Osteoblast (primary cell): ENCODE measurements at places on chromosomes 3 and 15. TPM values are rescaled to one million over a fixed set of nuclear protein-coding genes. Genes with fewer than 3 reads are reported as not detected.
A peak's percentile ranks its signal among the peaks of the same experiment; 100 is the strongest.

Gene GNAT1
- total RNA-seq, result not detected in 2 replicates

Gene PLXNB1
- total RNA-seq, result 23.3 and 33.7 TPM in 2 replicates

DNA sequence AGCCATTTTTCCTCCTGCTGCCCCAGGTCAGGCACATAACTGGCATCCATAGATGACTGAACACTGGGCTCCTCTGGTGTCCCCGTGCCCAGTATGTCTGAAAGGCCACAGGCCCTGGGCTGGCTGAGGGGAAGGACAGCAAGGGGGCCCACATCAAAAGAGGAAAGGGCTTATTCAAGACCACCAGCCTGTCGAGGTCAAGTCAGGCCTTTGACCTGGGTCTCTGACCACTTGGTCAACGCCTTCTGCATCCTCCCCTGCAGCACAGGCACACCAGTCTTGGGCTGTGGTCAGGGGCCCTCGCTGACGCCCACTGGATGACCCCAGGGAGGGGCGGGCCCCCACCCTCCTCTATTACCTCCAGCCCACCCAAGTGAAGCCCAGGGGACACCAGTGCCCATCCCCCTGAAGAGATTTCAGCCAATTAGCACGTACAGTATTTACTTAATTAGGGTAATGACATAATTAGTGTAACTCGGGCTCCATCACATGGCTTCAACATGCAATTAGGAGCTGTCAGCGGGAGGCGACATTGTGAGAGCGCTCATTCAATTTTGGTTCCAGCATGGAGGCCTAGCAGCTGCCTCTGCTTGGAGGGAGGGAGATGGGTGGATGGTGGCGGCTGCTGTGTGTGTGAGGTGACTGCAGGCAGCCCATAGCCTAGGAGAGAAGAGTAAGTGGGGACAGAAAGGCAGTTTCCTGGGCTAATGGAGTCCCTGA is 13.5 kb upstream of the DNAH1 start:
- no peak for DNase-seq
- no peak overlapping the region for H3K27ac ChIP-seq
- peaks cover 12% of the 10 kb centered on the region for H3K4me1 ChIP-seq
- H3K27me3 ChIP-seq, result no peaks in the 10 kb centered on the region
- no peak overlapping the region for H3K4me3 ChIP-seq

DNA sequence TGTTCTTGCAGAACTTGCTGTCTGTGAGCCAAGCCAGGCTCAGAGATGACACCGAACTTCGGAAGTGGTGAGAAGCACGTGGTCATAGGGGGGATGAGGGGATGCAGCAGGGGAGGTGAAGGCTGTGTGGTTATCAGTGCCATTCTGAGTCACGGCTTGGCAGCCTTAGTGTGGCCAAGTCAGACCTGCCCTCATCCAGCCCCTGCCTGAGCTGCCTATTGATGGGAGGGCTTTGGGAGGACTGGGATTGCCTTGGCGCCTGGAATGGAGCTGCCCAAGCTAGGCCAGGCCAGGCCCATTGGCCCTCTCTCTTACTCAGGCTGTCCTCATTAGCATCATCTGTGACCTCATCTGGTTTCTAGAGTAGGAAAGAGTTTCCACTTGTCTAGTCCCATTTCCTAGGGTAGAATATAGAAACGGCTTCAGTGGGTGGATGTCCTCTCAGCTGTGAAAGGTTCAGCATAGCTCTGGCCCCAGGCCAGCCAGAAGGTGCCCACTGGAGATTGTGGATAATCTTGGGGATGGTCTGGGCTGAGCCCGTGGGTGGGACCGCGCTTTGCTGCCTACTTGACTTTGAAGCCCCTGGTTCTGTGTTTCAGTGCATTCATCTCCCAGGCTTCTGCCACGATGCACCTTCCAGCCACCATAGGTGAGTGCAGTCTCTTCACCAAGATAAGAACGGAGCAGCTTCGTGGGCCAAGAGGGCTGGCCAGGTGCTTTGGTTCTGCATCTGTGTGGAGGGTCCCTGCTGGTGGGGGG is 7.2 kb downstream of the FAH start:
- peaks cover 15% of the 10 kb centered on the region for H3K4me1 ChIP-seq
- no peak overlapping the region for H3K4me3 ChIP-seq
- peak overlapping the region; percentile 55 for H3K27ac ChIP-seq
- H3K27me3 ChIP-seq, result no peaks in the 10 kb centered on the region

GRCh38 chr15:26934848-26935247 is 36.1 kb upstream of the GABRG3 start:
- no peak overlapping the region for H3K4me3 ChIP-seq
- no peaks in the 10 kb centered on the region for H3K4me1 ChIP-seq
- no peak overlapping the region for H3K27ac ChIP-seq
